Activated naive CD8-positive, alpha-beta T cell treated with anti-CD3 and anti-CD28 coated beads for 36 hours (primary cell): ENCODE measurements at places on chromosomes 2 and 18. TPM values are rescaled to one million over a fixed set of nuclear protein-coding genes. Genes with fewer than 3 reads are reported as not detected.
A peak's percentile ranks its signal among the peaks of the same experiment; 100 is the strongest.

DNA sequence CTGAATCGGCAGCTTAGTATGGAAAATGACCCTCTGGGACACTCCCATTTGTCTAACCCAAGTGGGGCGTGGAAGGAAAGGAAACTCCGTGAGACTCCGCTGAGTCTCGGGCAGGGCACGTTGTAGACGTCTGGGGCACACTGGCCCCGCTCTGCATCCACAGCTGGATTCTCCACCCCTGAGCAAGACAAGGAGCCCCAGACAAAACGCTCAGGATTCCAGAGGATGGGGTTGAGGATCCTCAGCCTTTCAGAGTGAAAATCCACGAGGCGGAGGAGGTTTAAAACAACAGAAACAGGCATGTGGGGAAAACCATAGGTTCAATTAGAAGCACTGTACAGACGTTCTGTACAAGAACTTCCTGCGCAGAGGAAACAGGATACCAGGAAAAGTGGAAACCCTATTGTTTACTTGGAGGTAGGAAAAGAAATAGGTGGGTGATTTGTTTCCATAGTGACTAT lies 124.9 kb upstream of the ZNF236 start:
- H3K4me1 ChIP-seq = peaks cover 3% of the 10 kb centered on the region
- no peak overlapping the region for H3K27ac ChIP-seq
- no peak for DNase-seq
- H3K27me3 ChIP-seq = peaks cover 59% of the 10 kb centered on the region

- no peaks in the 10 kb centered on the region for H3K27me3 ChIP-seq
- no peak for DNase-seq
- no peaks in the 10 kb centered on the region for H3K36me3 ChIP-seq
- no peaks in the 10 kb centered on the region for H3K4me1 ChIP-seq
- no peak overlapping the region for H3K4me3 ChIP-seq
- no peak overlapping the region for H3K27ac ChIP-seq
These were observed 269.2 kb upstream of the HDAC4 start for GRCh38 chr2:239669899-239670460.

DNA sequence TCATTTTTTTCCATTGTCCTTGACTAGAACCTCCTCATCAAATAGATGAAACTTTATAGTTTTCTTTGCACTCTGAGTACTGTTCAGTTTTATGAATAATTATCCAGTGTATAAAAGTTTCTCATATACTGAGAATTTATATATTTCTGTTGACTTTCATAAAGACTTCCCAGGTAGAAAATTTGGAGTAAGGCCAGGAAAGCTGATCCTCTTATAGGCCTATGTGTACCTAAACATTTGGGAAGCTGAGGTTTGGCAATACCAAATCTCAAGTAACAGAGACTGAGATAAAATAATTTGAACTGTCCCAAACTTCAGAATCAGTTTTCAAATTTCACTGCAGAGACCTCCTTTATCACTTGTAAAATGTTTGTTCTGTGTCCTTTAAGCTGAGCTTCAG lies 43.4 kb downstream of the CCDC102B start:
- no peaks in the 10 kb centered on the region for H3K4me1 ChIP-seq
- no peak overlapping the region for H3K27ac ChIP-seq
- no peaks in the 10 kb centered on the region for H3K27me3 ChIP-seq

- peaks cover 13% of the 10 kb centered on the region for H3K4me1 ChIP-seq
- no peaks in the 10 kb centered on the region for H3K36me3 ChIP-seq
- no peak for DNase-seq
- no peak overlapping the region for H3K27ac ChIP-seq
- H3K4me3 ChIP-seq = no peak overlapping the region
These were observed 73.4 kb upstream of the ID2 start for GRCh38 chr2:8608411-8608954.

DNA sequence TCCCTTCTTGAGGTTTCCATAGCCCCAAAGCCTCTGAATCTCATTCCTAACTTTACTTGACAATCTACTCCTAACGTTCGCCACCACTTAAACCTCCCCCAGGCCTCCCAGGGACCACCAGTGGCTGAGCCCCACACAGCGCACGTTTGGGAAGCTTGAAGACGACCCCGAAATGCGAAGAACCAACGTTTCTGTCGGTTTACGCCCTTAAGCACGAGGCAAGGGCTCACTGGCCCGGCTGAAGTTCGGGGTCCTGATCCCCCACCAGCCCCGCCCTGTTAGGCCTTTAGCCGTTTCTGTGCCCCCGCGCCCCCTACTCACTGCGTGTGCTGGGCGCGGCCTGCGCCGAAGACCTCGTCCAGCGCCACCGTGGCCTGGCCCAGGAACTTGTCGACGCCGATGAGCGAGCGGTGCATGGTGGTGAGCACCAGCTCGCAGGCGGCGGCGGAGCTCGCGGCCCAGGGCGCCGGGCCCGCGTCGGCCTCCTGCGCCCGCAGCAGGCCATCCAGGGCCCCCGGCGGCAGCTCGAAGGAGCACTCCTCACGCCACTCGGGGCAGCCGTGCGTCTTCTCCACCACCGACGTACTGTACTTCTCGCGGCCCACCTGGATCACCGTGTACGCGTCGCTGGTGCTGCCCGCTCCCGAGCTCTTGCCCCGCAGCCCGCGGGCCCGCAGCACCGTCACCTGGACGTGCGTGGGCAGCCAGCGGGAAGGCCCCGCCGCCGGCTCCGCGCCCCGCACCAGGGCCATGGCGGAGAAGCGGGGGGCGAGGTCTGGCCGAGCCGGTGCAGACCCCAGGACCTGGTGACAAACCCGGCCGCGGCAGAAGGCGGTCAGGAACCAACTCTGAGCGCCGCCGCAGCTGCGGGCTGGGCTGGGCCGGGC lies 479 bp downstream of the RAB11FIP5 start:
- H3K27ac ChIP-seq = no peak overlapping the region
- peaks cover 22% of the 10 kb centered on the region for H3K4me1 ChIP-seq
- peak; percentile 37 for DNase-seq
- H3K36me3 ChIP-seq = no peaks in the 10 kb centered on the region
- H3K4me3 ChIP-seq = peak overlapping the region; percentile 80

DNA sequence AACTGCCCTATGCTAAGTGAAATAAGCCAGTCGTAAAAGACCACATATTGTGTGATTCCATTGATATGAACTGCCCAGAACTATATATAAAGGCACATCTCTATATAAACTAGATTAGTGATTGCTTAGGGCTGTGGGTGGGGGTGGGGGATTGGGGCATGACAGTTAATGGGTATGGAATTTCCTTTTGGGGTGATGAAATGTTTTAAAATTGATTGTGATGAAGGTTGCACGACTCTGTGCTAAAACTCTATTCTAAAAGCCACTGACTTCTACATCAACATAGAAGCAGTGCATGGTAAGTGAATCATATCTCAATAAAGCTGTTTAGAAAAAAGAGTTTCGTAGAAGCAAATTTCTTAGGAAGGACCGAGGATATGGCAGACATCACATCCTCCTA lies 53.0 kb downstream of the CDCA7 start:
- peaks cover 35% of the 10 kb centered on the region for H3K27me3 ChIP-seq
- H3K36me3 ChIP-seq = no peaks in the 10 kb centered on the region
- no peak overlapping the region for H3K27ac ChIP-seq
- no peak overlapping the region for H3K4me3 ChIP-seq
- H3K4me1 ChIP-seq = peaks cover 2% of the 10 kb centered on the region
- no peak for DNase-seq

- no peak for DNase-seq
- peaks cover 4% of the 10 kb centered on the region for H3K36me3 ChIP-seq
- no peak overlapping the region for H3K4me3 ChIP-seq
- H3K4me1 ChIP-seq = peaks cover 8% of the 10 kb centered on the region
These were observed 46.5 kb downstream of the PLEK start for GRCh38 chr2:68411397-68412126.

DNA sequence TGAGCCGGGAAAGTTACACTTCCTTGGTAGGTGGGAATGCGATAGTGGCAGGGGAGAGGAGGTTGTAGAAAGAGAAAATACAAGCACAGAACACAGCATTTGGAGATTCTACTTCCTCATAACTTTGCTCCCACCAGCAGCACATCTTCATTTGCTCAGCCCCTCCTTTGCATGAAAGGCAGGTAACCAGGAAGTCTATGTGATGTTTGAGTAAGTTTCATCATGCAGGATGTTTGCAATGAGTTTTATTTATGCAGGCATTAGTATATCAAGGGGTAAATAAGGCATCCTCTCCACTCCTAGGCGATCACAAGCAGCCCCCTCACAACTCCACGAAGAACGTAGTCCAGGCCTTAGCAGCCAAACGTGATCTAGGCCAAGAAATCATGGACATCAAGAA lies 5.0 kb downstream of the RNF152 start:
- H3K27ac ChIP-seq = no peak overlapping the region
- peaks cover 20% of the 10 kb centered on the region for H3K27me3 ChIP-seq
- peaks cover 2% of the 10 kb centered on the region for H3K4me1 ChIP-seq

DNA sequence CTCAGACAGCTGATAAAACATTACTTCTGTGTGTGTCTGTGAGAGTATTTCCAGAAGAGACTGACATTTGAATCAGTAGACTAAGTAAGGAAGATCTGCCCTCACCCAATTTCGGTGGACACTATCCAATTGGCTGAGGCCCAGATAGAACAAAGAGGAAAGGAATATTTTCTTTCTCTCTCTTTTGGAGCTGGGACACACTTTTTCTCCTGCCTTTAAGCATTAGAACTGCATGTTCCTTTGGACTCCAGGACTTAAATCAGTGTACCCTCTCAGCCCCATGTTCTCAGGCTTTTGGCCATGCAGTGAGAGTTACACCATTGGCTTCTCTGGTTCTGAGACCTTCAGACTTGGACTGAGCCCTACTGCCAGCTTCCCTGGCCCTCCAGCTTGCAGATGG lies 3.3 kb upstream of the SRBD1 start:
- H3K27me3 ChIP-seq = no peaks in the 10 kb centered on the region
- no peak overlapping the region for H3K4me3 ChIP-seq
- no peak for DNase-seq
- no peaks in the 10 kb centered on the region for H3K36me3 ChIP-seq
- no peak overlapping the region for H3K27ac ChIP-seq

DNA sequence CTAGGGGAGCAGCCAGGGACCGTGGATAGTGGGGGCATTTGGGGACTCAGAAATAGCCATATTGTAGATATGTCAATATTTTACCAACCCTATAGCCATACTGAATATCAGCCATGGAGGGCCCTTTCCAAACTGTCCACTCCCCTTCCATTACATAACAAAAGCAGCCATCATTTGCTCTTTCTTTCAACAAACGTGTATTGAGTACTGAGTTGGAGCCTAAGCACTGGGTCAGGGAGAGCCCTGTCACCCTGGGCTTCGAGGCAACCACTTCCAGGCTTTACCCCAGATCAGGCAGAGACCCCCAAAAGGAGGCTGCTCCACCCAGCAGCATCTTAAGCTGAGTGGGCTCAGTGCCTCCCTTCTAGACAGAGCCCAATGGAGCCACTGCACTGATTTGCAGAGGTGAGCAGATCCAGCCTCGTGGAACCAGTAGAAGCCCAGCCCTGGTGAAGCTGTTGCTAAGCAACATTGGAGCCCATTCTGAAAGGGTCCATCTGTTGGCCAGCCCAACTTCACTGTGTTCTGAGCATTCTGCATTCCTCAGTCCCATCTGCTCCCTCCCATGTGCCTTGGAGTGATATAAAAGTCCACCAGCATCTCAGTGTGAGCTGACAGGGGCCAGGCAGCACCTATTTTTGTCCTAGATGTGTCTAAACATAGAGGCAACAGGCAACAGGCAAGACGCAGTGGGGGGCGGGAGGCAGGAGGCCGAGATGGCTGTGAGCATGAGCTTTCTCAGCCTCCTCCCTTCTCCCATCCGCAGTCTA lies 112.1 kb downstream of the PLB1 start:
- H3K36me3 ChIP-seq = no peaks in the 10 kb centered on the region
- no peak overlapping the region for H3K27ac ChIP-seq
- peaks cover 20% of the 10 kb centered on the region for H3K4me1 ChIP-seq

DNA sequence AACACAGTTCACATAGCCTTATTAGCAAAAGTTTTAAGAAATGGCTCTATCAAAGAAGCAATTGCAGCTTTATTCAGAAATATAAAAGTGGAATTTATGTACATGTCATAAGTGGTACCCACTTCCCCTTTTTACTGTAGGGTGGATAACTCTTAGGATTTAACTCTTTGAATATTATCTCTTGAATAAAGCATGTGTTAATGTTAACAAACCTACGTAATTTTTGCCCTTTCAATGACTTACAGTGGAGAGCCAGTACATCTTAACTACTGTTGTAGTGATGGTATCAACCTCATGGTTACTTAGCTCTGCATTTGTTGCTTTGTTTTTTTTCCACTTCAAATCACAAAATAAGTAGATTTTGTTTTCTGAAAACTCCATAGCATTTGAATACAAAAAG lies 8.8 kb downstream of the NABP1 start:
- no peak overlapping the region for H3K27ac ChIP-seq
- DNase-seq = no peak
- H3K4me3 ChIP-seq = no peak overlapping the region
- H3K27me3 ChIP-seq = no peaks in the 10 kb centered on the region
- H3K4me1 ChIP-seq = peaks cover 68% of the 10 kb centered on the region

DNA sequence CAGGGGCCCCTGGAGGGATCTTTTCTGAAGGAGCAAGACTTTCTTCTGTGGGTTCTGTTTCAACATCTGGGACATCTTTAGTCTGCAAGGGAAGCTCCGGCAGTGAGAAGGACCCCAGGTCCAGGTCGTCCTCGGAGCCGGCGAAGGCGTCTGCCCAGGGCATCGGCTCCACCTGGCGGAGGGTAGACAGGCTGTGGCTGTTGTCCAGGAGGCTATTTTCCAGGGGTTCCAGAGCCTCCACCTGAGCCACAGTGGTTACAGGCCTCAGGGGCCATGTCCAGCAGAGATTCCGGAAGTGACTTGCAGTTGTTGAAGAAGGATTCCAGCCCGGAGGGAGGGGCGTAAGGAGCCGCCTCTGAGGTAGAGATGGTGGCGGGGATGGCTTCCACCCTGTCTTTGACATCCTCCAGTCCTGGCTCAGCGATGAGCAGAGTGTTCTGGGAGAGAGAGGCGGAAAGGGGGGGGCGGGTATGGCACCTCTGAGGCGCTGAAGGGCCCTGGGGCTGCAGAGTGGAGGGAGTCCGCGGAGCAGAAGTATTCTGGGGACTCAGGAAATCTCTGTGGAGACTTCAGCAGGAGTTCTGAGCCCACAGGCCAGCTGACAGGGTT lies 891.3 kb upstream of the LRRTM1 start:
- H3K36me3 ChIP-seq = no peaks in the 10 kb centered on the region
- DNase-seq = no peak
- H3K27me3 ChIP-seq = no peaks in the 10 kb centered on the region

DNA sequence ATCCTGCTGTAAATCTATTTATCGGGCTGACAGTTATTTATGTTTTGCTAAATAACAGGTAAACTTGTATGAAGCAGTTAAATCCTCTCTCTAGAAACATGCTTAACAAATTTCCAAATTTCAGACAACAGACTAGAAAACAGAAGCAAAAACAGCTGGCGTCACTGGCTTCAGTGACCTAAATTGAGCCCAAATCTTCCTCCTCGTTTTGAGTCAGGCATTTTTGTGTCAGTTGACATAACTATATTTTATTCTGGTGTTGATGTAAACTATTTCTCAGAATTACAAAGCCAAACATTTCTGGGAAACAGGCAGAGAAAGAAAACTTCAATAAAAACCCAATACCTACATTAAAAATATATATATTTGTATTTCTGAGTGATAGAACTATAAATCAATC lies 21.7 kb downstream of the RBMS1 start:
- DNase-seq = no peak
- H3K4me3 ChIP-seq = no peak overlapping the region
- peaks cover 6% of the 10 kb centered on the region for H3K36me3 ChIP-seq
- peaks cover 50% of the 10 kb centered on the region for H3K4me1 ChIP-seq

BOK gene
- total RNA-seq = not detected

CD302 gene
- 0.56 TPM for total RNA-seq

ANO7 gene
- total RNA-seq = 3.6 TPM
